ENCODE measurements at places on chromosomes 3 and 15.

- DNase-seq: no peak
Measured at GRCh38 chr15:31295658-31296057, 31.0 kb upstream of the KLF13 start.

DNA sequence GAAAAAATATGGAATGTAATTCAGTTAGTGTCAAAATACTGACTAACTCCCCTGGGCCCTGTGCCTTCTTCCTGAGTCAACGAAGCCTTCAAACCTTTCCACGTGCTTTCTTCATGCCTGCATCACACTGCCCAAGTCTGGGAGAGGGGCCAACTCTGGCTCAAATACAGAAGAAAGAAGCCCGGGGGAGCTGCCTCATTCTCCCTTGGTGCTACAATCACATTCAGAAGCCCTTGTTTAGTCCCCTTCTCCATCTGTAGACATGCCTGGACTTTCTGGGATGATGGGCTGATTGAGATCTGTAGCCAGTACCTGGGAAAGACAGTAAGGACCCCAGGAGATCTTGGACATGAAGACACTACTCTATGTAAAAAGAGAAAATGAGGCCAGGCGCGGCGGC, 77.8 kb upstream of the GSK3B start:
- no peak for DNase-seq

GRCh38 chr3:88542916-88543315, 393.2 kb downstream of the C3orf38 start:
- DNase-seq: no peak

GRCh38 chr15:41921167-41921566, 27.3 kb upstream of the SPTBN5 start:
- no peak for DNase-seq

GRCh38 chr3:68931406-68932149, 769 bp downstream of the TAFA4 start:
- DNase-seq: no peak

- DNase-seq: no peak
Measured at GRCh38 chr3:42055291-42055690, 35.9 kb upstream of the TRAK1 start.

DNA sequence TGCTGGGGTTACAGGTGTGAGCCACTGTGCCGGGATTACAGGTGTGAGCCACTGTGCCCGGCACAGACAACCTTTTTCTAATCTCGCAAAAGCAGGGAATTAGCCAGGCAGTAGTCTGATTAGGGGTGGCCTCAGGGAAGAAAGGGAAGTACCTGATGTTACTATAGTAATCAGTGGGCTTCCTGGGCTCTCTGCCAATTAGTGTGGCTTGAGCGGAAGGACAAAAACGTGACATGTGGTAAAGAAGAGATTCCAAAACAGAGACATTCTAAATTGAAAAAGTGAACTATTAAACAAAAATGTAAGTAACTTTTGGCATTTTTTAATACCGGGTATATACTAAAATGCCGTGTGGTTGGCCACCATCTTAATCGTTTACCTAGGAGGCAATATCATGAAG, 48.1 kb downstream of the CFAP20DC start:
- peak; percentile 8 for DNase-seq

- no peak for DNase-seq
Measured at GRCh38 chr3:130515755-130516154, 1.2 kb upstream of the COL6A6 start.

- DNase-seq: no peak
Measured at GRCh38 chr3:45480218-45480617, 91.8 kb downstream of the LARS2 start.

- DNase-seq: no peak
Measured at GRCh38 chr3:11607816-11608215, 35.9 kb downstream of the VGLL4 start.

DNA sequence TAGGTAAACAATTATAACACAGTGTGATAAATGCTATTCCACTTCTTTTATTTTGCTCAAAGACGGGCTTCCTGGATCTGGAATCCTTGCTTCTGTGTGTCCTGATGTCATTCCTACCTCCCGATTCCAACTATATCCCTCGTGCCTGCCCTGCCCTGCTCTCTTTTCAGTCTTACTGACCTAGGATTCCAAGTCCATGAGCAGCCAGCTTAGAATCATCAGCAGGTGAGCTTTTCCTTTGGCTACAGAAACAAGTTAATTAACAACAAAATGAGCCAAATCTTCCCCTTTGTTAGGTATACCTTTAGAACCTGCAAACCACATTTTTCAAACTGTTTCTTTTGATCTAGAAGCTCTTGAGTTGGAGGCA, 21.9 kb upstream of the KPNA1 start:
- DNase-seq: no peak

DNA sequence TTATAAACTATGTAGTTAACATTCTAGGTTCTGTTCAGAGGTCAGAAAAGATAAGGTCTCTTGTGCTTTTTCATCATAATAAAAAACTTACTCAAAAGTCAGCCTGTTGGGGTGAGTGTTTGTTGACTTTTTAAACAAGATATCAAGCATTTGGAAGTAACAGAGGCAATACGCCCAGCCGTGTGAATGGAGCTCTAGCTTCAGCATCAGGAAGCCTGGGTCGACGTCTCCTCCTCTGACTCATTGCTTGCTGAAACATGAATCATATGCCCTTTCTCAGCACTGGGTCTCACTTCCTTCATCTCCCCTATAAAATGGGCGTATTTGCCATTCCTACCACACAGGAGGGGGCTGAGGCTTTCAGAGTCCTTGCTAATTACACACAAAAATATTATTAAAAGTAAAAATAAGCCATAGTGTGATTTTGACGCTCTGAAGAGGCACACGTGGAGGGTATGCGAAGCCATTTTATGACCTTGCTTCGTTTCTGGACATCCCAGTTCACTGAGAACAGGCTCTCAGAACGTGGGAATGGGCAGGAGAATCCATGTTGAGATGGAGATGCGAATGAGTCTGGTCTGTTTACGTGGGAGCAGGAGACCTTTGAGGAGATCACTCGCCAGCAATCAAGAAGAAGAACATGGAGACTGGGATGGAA, 220.8 kb upstream of the TPRG1 start:
- peak; percentile 78 for DNase-seq

DNA sequence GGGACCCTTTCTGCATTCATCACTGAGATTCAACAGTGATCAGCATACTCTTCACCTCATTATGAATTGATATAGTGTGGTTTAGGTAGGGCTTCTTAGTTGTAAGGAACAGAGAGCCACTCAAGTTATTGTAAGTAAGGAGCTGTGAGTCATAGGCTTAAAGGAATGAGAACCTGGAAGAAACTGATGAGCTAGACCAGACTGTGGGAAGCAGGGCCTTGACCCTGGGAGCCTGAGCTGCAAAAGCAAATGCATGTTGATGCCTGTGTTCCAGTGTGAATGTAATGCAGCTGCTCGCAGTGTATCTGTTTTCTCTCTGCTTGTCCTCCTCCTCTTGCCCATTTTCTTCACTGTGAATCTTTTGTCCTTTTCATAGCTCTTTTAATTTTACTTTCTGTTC, 13.6 kb downstream of the ZKSCAN7 start:
- no peak for DNase-seq

DNA sequence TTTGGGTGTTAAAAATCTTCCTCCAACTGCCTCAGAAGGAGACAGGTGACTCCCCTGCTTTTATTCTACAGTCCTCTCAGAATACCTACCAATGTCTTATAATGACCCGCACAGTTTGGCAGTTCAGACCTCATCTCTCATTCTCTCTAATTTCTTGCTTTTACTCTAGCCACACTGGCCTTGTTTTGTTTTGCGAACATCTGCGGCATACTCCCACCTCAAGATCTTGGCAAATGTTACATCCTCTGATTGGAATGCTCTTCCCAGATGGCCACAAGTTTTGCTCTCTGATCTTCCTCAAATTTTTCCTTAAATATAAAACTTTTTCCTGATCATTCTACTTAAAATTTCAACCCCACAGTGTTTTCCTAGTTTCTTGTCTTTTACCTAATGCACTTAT, 94.1 kb downstream of the PLSCR2 start:
- DNase-seq: no peak

DNA sequence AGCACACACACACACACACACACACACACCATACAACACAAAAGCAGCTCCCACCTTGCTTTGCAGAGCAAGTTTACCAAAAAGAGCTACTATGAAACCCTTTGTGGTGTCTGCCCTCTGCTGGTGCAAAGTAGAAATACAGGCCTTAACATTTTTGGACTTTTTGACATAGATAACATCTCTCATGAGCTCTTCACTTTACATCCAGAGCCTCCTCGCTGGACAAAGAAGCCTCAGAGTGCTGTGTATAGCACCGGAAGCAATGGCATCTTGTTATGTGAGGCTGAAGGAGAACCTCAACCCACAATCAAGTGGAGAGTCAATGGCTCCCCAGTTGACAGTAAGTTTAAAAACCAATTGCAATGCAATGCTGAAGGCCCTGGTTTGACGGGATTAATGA, 157.9 kb downstream of the CHL1 start:
- DNase-seq: peak; percentile 39

DNA sequence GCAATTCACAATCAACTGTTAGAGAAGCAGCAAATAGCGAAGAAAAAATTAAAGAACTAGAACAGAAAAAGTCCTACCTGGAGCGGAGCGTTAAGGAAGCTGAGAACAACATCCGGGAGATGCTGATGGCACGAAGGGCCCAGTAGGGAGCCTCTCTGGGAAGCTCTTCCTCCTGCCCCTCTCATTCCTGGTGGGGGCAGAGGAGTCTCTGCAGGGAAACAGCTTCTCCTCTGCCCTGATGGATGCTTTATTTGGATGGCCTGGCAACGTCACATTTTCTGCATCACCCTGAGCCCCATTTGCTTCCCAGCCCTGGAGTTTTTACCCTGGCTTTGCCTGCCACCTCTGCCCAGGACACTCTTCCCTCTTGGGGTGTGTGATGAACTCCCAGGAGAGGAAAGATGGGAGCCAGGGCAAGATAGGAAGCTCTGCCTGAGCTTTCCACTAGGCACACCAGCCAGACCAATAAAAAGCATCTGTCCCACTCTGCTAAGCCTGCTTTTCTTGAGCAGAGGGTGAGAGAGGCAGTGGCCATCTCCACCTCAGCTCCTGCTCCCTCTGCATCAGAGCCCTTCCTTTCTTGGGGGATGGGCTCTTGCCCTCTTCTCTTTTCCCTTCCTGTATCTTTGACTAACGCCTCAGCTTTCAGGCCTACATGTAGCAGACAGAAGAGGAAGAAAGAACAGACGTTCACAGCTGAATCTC, 39.4 kb downstream of the PPARG start:
- no peak for DNase-seq

GRCh38 chr3:59563966-59564365, 514.1 kb upstream of the CFAP20DC start:
- no peak for DNase-seq

All from activated naive CD4-positive, alpha-beta T cell treated with anti-CD3 and anti-CD28 coated beads for 36 hours (primary cell).